ENCODE measurements at places on chromosomes 16 and 17. TPM values are rescaled to one million over a fixed set of nuclear protein-coding genes. Genes with fewer than 3 reads are reported as not detected.

- no peaks in the 10 kb centered on the region for H3K27me3 ChIP-seq
- DNase-seq = no peak
- no peaks in the 10 kb centered on the region for H3K4me1 ChIP-seq
- H3K27ac ChIP-seq = no peak overlapping the region
- H3K36me3 ChIP-seq = 0 out of 2 replicates have a peak, but pooled peaks cover 3% of the 10 kb centered on the region
Observed at GRCh38 chr17:9729735-9730420, 61.5 kb downstream of the DHRS7C start.

DNA sequence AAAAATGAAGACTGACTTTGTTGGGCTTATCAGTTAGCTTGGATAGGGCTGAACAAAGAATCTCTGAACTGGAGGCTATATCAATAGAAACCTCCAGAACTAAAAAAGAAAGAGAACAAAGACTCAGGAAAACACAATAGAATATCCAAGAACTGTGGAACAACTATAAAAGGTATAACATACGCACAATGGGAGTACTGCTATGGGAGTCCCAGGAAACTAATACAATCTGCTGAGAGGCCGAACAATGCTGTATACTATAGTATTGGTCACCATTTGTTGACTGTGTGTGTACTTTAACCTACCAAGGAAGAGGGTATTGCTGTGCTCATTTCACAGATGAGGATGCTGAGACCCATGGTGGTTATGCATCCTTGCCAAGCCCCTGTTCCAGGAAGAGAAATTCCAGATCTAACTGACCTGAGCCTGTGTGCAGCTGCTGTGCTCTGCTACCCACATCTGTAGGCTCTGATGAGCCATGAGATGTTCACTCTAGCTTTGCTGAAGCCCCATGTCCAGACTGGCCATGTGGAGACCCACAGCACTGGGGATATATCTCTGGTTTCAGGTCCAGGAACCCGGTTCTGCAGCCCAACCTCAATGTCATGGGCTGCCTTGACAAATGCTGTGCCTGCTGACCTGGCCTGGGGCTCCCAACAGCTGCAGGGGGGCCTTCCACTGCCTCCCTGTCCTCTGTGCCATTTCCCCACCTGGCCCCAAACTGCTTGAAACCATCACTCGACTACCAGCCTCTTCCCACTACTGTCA is 254.3 kb upstream of the TNRC6C start:
- H3K4me1 ChIP-seq = no peaks in the 10 kb centered on the region
- no peaks in the 10 kb centered on the region for H3K27me3 ChIP-seq
- no peak overlapping the region for H3K27ac ChIP-seq
- H3K4me3 ChIP-seq = no peak overlapping the region
- H3K36me3 ChIP-seq = no peaks in the 10 kb centered on the region

MPV17L gene
- 7.3 TPM for total RNA-seq

CDH3 gene
- 142 TPM for total RNA-seq

GRCh38 chr17:73546770-73547536 is 97.3 kb downstream of the SDK2 start:
- H3K27me3 ChIP-seq = no peaks in the 10 kb centered on the region
- H3K36me3 ChIP-seq = no peaks in the 10 kb centered on the region
- peak; percentile 72 for DNase-seq
- H3K4me1 ChIP-seq = peaks cover 30% of the 10 kb centered on the region
- H3K4me3 ChIP-seq = no peak overlapping the region

DNA sequence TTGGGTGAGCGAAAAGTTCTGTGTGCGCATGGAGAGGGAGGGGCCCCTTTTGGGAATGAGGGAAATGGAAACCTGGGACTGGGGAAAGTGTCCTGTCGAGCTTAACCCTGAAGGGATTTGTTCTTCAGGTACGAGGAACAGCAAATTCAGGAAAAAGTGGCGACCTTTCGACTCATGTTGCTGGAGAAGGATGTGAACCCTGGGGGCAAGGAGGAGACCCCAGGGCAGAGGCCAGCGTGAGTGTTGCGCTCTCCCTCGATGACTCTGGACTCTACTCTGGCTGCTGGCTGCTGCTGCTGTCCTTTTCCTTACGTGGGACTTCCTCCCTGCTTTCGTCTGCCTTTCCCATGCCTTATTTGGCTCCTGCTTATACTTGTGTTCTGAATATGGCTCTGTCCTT is 4.9 kb downstream of the SRRM2 start:
- H3K4me1 ChIP-seq = peaks cover 2% of the 10 kb centered on the region
- H3K4me3 ChIP-seq = no peak overlapping the region
- H3K27ac ChIP-seq = no peak overlapping the region
- no peaks in the 10 kb centered on the region for H3K27me3 ChIP-seq
- no peak for DNase-seq
- peaks cover 55% of the 10 kb centered on the region for H3K36me3 ChIP-seq

DNA sequence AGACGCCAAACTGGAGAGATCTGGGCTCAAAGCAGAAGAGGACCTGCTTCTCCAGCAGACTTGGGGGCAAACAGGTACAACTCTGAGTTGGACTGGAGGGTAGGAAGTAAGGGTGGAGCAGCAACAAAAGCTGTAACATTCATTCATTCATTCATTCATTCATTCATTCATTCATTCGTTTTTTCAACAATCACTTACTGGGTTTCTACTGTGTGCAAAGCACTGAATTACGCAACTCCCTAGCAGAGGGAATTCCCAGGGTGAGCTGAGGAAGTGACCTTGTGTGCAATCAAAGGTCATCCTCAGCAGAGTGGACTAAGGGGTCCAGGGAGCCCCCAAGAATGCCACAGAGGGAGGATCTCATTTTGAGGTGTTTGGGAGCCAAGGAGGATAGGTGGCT is 231.1 kb upstream of the SDK2 start:
- H3K4me3 ChIP-seq = no peak overlapping the region
- H3K27me3 ChIP-seq = no peaks in the 10 kb centered on the region
- no peaks in the 10 kb centered on the region for H3K36me3 ChIP-seq
- no peak for DNase-seq
- peaks cover 2% of the 10 kb centered on the region for H3K4me1 ChIP-seq

DNA sequence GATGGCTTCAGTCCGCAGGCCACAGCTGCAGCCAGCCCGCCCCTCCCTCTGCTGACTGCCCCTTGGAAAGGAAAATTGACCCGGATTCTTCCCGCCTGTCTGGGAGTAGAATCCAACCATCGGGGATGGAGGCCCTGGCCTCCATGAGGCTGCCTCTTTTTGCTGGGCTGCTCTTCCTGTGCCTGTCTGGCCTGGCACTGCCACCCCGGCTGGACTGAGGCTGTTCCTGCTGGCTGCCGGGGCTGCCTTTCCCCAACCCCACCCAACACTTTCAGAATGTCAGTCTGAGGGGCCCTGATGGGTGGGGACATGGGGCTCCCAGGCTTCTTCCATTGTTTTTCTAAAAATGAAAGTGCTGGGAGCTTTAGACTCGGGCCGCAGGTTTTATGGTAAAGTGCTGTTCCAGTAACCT is 7.3 kb downstream of the BAHCC1 start:
- no peak overlapping the region for H3K4me3 ChIP-seq
- H3K4me1 ChIP-seq = peaks cover 41% of the 10 kb centered on the region
- DNase-seq = no peak
- H3K27ac ChIP-seq = no peak overlapping the region
- H3K27me3 ChIP-seq = peaks cover 58% of the 10 kb centered on the region

DNA sequence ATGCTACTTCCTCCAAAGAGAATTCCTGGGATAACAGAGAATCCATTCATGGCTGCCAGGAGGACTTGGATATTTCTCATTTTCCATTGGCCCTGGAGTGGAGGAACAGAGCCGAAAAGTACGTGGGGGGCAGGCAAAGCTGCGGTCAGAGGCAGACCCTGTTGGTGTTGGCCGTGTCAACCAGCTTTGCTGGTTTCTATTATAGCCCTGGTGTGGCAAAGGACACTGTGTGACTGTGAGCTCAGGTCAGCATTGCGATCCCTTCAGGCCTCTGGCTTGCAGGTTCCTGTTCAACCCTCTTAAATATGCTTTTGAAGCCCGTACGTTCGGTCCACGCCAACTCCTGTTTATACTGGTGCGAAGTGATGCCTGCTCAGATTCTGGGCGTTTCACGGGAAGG is 596.2 kb downstream of the MAF start:
- no peak for DNase-seq
- H3K4me3 ChIP-seq = no peak overlapping the region
- no peaks in the 10 kb centered on the region for H3K27me3 ChIP-seq
- H3K4me1 ChIP-seq = no peaks in the 10 kb centered on the region
- H3K36me3 ChIP-seq = no peaks in the 10 kb centered on the region
- H3K27ac ChIP-seq = no peak overlapping the region

GRB7 gene
- total RNA-seq = 32.2 TPM

BCAS3 gene
- 13.3 TPM for total RNA-seq

GRCh38 chr17:48241131-48241591 is 133.6 kb downstream of the SNX11 start:
- no peak overlapping the region for H3K27ac ChIP-seq
- H3K4me1 ChIP-seq = no peaks in the 10 kb centered on the region
- no peaks in the 10 kb centered on the region for H3K27me3 ChIP-seq
- no peak overlapping the region for H3K4me3 ChIP-seq

NTN1 gene
- 2.3 TPM for total RNA-seq

MRPL12 gene
- 120 TPM for total RNA-seq

COPZ2 gene
- total RNA-seq = not detected

DNA sequence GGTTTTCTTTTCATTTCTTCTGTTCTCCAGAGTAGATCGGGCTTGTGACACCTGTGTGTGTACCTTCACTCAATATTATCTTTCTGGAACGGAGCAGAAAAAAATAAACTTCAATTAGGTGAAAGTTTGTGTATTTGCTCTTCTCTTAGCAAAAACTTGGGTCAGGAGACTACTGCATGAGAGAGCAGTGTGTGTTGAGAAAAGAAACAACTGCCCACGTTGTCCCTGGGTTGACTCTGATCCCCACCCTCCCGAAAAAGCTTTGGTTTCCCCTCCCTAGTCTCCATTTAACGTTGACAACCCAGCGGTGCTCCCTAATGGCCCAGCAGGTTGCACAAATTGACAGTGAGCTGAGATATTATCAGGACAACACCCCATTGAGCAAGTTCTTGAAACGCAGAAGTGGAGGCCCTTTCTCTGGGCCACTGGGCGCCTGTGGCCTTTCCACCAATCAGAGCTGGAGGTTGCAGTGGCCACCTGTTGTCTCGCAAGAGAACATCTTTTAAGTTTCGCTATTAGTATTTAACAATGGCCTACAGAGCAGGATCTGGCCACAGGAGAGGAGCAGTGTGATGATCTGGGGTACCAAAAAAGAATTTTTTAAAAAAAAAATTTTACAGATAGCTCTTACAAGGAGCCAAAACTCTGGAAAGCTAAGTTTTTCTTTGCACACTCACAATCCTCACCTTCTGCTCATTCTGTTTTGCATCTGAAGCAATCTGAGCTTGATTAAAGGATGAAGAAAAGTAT is 1.5 kb upstream of the TOX3 start:
- no peak overlapping the region for H3K27ac ChIP-seq
- peaks cover 14% of the 10 kb centered on the region for H3K27me3 ChIP-seq
- H3K4me1 ChIP-seq = peaks cover 6% of the 10 kb centered on the region
- H3K36me3 ChIP-seq = no peaks in the 10 kb centered on the region

RASD1 gene
- 1.8 TPM for total RNA-seq

EVI2A gene
- total RNA-seq = not detected

DNA sequence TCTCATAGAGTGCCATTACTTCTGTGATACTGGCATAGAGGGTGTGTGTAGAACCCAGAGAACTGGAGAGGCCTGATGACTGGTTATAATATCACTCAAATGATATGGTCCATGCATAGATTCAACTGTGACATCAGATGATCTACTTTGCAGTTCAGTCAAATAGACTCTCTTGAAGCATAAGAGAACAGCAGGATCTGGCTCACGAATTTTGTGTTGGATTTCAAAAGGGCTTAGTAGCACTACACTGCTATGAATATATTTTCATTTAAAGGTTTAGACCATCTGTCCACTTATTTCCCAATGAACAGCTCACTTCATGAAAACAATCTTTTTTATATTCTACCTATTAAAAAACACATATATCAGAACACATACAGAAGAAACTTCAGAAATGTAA is 119.7 kb downstream of the KIF2B start:
- no peaks in the 10 kb centered on the region for H3K36me3 ChIP-seq
- no peak for DNase-seq
- H3K27me3 ChIP-seq = no peaks in the 10 kb centered on the region
- no peak overlapping the region for H3K27ac ChIP-seq
- no peaks in the 10 kb centered on the region for H3K4me1 ChIP-seq

- H3K4me1 ChIP-seq = no peaks in the 10 kb centered on the region
- DNase-seq = no peak
- no peaks in the 10 kb centered on the region for H3K27me3 ChIP-seq
- H3K36me3 ChIP-seq = no peaks in the 10 kb centered on the region
Observed at GRCh38 chr16:50267651-50268050, 1.3 kb downstream of the ADCY7 start.

DNA sequence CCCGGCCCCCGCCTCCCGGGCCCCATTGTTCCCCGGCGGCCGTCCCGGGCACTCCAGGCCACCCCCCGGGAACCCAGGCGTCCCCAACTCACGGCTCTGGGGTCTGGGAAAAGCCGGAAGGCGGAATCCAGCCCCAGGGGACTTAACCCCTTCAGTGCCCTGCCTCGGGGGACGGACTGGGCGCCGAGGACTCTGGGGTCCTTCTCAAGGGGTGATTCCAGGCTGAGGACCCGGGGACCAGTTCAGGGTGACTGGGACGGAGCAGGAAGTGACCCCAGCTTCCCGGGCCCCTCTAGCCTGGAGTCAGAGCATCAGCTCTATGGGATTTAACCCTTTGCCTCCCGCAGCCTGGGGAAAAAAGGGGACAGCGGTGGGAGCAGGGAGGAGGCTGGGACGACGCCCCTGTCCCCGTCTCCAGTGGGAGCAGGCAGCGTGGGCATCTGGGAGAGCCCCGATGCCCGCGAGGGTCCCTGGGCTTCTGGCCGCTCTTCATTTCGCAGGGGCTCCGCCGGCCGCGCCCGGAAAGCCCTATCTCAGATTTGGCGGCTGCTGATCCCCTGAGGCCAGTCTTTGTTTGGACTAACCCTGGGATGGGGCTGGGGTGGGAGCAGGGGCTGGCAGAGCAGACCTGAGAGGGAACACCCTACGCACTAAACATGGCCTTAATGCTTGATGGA is at the start of gene ZNF629:
Gene ZNF629, minus strand, starts transcription at position 270 of the 677 bp plus-strand sequence. CDS start 2,723 bp downstream, outside the sequence.
- H3K27me3 ChIP-seq = no peaks in the 10 kb centered on the region
- DNase-seq = peak; percentile 87
- H3K36me3 ChIP-seq = peaks cover 18% of the 10 kb centered on the region
- H3K27ac ChIP-seq = peak within 1 kb of the TSS; percentile 79

- no peaks in the 10 kb centered on the region for H3K36me3 ChIP-seq
- H3K4me3 ChIP-seq = peak overlapping the region; percentile 45
- DNase-seq = peak; percentile 71
Observed at GRCh38 chr17:39026980-39027451, 59.8 kb upstream of the FBXO47 start.

- no peak for DNase-seq
- H3K36me3 ChIP-seq = 0 out of 2 replicates have a peak, but pooled peaks cover 2% of the 10 kb centered on the region
- no peak overlapping the region for H3K4me3 ChIP-seq
Observed at GRCh38 chr17:58302919-58303585, 22.3 kb upstream of the MPO start.

DNA sequence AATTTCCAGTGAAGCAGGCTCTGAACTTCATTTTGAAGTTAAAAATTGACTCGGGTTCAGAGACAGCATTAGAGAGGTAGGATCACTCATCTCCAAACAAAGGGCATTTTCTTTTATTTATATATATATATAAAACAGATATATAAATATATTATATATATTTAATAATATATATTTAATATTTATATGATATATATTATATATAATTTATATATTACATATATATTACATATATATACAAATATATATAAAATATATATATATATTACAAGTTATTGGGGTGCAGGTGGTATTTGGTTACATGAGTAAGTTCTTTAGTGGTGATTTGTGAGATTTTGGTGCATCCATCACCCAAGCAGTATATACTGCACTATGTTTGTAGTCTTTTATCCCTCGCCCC is 320.8 kb downstream of the MAP2K6 start:
- DNase-seq = no peak
- H3K4me3 ChIP-seq = no peak overlapping the region
- no peak overlapping the region for H3K27ac ChIP-seq

- H3K4me3 ChIP-seq = no peak overlapping the region
- no peaks in the 10 kb centered on the region for H3K36me3 ChIP-seq
- H3K27ac ChIP-seq = no peak overlapping the region
- no peaks in the 10 kb centered on the region for H3K27me3 ChIP-seq
- DNase-seq = no peak
Observed at GRCh38 chr17:83203472-83204221, 124.2 kb downstream of the METRNL start.
